ENCODE measurements at places on chromosomes 3 and 15. TPM values are rescaled to one million over a fixed set of nuclear protein-coding genes. Genes with fewer than 3 reads are reported as not detected.

The PAQR9 gene
- total RNA-seq = 0.09 TPM

The CLDN16 gene
- 27.3 TPM for total RNA-seq

The CCR2 gene
- total RNA-seq = 8.1 TPM

- peak; percentile 65 for DNase-seq
These were observed 596 bp downstream of the PRKAR2A start for GRCh38 chr3:48847053-48847503.

- DNase-seq = no peak
These were observed 71.6 kb downstream of the MEIS2 start for GRCh38 chr15:37028625-37029296.

DNA sequence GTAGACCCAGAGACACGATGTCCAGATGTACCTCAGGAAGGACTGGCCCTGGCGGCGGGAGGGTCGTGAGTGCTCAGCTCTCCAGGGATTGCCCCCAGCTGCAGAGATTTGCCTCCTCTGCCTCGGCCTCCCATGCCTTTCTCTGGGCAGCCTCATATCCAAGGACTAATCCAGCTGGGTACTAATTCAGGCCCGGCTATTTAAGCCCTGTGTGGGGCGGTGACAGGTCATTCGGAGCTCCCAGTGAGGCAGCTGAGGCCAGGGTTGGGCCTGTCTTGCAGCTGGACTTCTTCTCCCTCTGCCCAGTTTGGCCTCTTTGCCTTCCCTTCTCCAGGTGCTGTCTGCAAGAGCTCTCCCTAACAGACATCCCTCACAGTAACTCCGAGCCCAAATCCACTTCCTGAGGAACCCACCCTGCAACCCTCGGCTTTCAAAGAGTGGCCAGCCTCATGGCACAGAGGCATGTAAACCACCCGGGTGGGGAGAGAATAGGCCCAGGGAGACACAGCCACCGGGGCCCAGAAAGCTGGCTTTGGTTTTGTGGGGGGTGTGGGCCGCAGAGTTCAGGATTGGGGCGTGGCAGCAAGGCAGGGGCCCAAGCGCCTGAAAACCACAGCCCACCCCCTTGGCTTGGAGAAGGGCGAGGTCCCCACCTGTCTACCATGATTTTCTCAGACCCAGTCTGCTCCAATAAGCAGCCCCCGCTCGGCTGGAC lies 85.8 kb downstream of the PPCDC start:
- no peak for DNase-seq

GRCh38 chr3:35537265-35537664 lies 102.1 kb upstream of the ARPP21 start:
- no peak for DNase-seq

DNA sequence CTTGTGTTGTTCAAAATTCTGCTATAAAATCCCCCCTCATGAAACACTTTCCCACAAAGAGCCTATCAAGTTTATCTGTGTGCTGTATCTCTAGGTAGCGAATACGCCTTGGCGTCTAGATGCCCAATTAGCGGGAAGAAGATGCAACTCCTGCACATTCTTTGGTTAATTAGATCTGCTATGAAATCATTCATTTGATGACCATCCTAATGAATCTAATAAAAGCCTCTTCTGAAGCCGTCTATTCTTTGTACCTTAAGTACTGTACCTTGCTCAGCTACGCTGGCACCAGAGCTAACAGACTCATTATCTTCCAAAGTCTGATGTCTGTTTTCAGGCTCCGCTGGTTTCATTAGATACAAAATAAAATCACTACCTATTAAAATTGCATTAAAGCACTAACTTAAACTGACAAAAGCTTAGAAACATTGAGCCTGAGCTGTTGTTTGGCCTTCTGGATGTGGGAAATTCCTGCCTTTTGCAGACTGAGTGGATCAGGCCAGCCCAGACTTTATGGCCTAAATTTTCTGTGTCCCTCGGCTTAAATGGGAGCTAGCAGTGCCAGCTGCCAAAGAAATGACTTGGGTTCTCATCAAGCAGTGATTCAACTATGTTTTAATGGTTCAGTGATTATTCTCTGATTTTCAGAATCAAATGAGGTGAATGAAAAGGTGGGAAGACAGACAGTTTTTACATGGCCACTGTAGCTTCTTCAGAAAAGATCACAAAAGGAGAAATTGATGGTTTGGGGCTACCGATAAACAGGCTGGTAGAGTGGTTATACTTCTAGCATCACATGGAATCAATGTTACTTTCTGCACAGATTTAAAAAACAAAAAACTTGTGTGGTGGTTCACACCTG lies 28.4 kb upstream of the CHST2 start:
- DNase-seq = no peak

GRCh38 chr15:39976291-39977274 lies 42.7 kb downstream of the EIF2AK4 start:
- peak; percentile 88 for DNase-seq

DNA sequence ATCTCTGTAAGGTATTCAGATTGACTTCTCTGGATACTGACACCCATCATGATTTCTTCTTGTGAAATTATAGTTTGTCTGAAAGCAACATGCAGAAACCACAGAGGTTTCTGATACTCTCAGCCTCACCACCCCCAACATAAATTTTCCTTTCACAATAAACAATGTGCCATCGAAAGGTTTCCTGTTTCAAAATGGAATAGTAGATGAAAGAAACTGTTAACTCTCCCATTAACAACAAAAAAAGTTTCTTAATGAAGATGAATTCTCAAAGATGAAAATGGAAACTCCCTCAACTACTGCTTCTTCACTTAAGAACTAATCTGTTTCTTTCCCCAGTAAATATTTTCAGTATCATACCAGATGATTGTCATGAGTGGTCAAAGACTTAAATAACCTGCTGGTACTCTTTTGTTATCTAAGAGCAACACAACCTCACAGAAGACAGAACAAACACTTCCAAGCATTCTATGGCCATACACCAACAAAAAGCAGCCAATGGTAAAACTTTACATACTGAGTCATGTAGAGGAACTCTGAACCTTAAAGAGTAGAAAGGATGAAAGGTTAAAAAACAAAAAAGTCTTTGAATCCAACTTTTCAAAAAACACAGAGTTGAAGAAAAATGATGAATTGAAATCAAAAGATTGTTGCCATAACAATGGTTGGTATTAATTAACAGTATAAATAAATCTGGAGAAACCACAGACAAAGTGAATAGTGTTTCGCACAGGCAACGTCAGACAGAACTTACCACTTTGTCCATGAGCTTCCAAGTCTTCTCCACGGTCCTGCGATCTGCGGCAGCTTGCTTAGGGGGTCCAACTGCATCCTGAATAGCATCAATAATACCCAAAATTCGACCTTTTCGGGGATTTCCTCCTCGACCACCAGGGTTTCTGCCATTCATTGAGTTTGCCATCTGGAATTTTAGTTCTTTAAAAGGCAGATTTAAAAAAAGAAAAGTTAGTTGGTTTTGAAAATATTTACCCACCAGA lies 1.9 kb downstream of the CBLB start:
- peak; percentile 46 for DNase-seq

GRCh38 chr15:80732818-80733217 lies 37.7 kb downstream of the ABHD17C start:
- DNase-seq = no peak

DNA sequence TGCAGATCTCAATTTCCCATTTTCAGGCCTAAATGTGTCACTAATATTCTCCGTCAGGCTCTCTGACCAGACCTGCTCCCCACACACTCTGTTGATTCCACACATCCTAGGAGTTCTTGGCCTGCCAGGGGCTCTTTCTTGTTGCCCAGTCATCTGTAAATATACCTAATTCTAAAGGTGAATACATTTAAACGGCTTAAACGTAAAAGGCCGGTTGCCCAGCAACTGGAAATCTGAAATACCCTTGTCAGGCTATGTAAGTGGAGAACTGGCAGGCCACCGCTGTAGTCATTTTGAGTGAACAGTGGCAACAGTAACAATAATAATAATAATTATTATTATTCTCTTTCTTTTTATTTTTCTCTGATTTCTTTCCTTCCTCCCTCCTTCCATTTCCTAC lies 302.7 kb downstream of the AGBL1 start:
- DNase-seq = no peak

GRCh38 chr3:38986901-38987300 lies 64.8 kb downstream of the SCN11A start:
- DNase-seq = no peak

GRCh38 chr15:101266787-101267186 lies 10.5 kb downstream of the SELENOS start:
- DNase-seq = no peak

All from kidney (tissue), 22 donors.